ENCODE measurements at places on chromosomes 2 and 18.

DNA sequence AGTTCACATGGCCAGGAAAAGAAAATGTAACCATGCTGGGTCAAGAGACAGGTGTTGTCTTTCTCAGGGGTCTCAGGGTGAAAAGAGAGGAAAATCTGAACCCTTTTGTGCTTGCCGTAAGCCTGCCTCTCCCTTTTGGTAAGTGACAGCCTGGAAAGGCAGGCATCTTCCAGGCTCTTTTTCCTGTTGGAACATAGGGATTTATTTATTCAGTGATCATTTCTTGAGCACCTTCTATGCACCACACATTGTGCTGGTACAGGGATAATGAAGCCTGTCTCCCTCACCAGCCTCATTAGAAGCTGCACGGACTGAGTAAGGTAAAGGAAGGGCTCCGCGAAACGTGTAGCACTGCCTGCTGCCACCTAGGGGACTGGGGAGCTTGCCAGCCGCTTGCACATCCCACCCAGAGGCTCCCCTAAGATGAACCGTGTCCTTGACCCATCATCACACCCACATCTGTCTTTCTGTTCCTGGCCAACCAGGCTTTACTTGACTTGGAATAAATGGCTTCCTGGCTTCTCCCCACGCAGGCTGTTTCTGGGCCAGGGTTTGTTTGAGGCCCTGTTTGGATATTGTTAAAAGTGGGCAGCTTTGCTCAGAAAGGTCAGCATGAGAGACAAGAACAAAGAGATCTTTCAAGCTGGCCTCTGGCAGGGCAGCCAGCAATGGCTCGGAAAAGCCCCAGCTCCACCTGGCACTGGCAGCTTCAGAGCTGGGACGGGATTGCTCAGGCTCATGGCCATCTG lies 73.3 kb upstream of the MCFD2 start:
- ATAC-seq = no peak

DNA sequence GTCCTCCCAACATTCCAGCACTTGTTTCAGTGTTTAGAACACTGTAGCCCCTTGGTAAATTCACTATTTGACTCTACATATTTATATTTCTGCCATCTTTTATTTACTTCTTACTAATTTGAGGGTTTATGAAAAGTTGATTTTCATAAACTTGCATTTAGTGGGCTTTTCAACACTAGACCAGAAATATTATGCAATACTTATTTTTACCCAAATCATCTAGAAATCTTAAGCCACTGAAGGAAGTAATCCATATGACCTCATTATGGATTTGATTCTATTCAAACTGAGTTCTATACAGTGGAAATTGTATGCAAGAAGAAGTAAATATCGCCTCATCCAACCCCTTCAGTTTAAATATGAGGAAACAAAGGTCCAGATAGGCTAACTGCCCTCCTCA lies 92.6 kb upstream of the VRK2 start:
- no peak for ATAC-seq

DNA sequence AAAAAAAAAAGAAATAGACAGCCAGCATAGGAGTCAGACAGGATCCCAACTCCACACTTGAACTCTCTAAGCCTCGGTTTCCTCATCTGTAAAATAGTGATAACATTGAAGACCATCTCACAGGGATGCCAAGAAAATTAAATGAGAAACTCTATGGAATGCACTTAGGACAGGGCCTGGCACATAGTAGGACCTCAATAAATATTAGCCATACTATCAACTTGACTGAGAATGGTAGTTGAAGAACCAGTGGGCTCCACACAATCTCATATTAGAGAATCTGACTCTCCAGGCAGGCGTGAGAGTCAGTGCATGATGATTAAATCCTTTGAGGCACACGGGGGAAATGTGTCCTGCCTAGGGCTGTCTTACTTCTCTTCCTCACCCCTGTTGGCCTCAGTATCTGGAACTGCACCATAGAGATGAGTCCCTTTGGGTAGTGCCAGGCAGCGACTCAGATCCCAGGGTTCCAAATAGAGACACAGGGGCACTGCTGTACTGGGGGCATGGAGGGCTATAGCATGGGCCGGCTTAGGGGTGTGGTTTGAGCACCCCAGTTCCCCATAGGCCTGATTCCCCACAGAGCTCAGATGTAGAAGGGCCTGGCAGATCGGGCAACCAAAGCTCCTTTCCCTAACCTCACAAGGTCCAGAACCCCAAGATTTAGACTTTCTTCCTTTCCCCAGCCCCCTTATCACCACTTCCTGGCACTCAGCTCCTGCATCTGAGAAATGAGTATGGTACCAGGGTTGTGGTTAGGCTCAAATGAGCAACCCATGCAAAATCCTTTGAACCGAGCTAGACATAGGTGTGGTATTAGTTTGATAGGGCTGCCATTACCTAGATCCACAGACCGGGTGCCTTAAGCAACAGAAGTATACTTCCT lies 51.3 kb upstream of the CAB39 start:
- ATAC-seq = no peak

- ATAC-seq = no peak
Observed at GRCh38 chr2:22991844-22992243, 393.1 kb upstream of the KLHL29 start.

GRCh38 chr2:112811841-112812306 lies 24.7 kb downstream of the IL1B start:
- ATAC-seq = peak; percentile 31

GRCh38 chr2:239879423-239880084 lies 145.6 kb downstream of the NDUFA10 start:
- no peak for ATAC-seq

GRCh38 chr2:216974321-216975302 lies 114.7 kb upstream of the TNP1 start:
- no peak for ATAC-seq

- ATAC-seq = peak; percentile 74
Observed at GRCh38 chr2:25068217-25068616, 26.3 kb downstream of the EFR3B start.

DNA sequence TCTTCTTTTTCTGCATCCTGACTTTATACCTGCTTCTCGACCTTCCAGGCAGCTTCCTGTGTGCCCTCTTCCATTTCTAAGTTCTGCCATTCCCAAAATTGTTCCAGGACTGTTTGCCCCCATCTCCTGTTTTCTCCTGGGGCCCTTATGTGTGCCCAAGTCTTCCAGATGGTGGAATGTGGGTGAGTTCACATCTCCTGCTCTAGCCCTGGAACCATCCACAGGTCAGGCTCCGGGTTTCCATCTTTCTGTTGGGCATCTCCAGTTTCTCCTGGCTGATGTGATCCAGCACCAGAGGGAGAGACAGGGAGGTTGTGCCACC lies 25.8 kb downstream of the TOGARAM2 start:
- no peak for ATAC-seq

DNA sequence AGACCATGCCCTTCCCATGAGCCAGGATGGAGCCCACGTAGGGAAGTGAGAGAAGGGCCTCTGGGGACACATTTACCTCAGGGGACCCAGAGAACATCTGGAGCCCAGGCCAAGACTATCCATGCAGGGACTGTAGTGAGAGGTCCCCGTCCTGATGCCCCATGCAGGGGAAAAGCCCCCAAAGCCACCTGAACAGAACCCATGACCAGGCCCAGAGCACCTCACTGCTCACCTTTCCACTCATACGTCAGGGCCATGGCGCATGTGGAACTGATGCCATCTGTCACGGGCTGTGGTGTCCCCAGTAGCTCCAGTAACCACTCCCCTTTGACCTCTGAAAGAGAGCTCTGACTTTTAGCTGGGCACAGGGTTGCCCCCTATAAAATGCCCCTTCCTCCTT lies 106.5 kb upstream of the TEX51 start:
- ATAC-seq = no peak

GRCh38 chr18:77114415-77115191 lies 18.0 kb downstream of the MBP start:
- ATAC-seq = no peak

DNA sequence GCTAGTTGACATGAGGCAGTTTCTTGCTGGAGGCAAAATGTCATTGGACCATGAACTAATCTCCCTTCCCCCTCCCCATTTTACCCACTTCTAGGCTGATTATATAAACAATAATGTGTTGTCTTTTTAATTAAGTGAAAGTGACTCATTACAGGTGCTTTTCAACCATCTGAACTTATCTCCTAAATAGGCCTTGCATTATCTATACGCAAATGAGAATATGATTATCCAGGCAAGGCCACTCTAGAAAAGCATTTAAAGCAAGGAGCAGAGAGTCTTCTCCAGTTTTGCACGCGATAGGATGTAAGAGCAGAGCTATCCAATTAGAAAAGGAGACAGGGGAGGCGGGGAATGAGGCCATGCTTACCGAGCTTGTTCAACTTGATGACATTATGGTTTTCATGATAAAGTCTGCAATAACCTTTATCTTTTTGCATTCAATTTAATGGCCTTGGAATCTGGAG lies 286.1 kb upstream of the SIX3 start:
- no peak for ATAC-seq

DNA sequence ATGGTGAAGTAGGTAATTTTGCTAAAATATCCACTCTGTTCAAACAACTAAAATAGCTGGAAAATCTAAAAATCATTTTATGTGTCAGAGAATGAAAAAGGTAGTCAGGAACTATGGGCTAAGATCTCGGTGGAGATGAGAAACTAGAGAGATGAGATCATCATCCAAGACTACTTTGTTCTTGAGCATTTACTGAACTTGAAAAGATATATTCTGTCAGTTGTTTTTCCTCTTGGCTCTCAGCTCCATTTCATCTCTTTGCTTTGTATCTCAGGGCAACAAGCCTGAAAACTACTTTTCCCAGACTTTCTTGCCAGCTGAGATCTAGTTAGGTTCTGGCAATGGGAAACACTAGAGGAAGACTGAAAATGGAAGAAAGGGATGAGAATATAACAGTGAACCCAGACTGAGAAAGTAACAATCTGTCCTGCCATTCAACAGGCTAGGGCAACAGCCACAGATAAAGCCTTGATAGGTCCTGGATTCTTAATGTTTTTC lies 346.2 kb upstream of the MEX3C start:
- ATAC-seq = no peak

- no peak for ATAC-seq
Observed at GRCh38 chr2:118861731-118862130, 14.3 kb upstream of the EN1 start.

DNA sequence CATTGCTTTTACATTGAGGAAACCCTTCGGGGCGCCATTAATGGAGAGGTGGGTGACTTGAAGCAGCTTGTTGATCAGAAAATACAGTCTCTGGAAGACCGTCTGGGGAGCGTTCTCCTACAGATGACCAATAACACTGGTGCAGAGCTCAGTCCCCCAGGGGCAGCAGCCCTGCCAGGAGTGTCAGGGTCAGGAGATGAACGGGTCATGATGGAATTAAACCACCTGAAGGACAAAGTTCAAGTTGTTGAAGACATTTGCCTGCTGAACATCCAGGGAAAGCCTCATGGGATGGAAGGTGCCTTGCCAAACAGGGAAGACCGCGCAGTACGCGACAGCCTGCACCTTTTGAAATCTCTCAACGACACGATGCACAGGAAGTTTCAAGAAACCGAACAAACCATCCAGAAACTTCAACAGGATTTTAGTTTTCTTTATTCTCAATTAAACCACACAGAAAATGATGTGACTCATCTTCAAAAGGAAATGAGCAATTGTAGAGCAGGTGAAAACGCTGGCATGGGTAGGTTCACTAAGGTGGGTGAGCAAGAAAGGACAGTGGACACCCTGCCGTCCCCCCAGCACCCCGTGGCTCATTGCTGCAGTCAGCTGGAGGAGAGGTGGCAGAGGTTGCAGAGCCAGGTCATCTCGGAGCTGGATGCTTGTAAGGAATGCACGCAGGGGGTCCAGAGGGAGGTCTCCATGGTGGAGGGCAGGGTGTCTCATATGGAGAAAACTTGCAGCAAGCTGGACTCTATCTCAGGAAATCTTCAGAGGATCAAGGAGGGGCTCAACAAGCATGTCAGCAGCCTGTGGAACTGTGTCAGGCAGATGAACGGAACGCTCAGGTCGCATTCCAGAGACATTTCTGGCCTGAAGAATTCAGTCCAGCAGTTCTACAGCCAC lies 45.0 kb downstream of the EMILIN2 start:
- ATAC-seq = no peak

- no peak for ATAC-seq
Observed at GRCh38 chr2:228983700-228984099, 287.4 kb downstream of the PID1 start.

DNA sequence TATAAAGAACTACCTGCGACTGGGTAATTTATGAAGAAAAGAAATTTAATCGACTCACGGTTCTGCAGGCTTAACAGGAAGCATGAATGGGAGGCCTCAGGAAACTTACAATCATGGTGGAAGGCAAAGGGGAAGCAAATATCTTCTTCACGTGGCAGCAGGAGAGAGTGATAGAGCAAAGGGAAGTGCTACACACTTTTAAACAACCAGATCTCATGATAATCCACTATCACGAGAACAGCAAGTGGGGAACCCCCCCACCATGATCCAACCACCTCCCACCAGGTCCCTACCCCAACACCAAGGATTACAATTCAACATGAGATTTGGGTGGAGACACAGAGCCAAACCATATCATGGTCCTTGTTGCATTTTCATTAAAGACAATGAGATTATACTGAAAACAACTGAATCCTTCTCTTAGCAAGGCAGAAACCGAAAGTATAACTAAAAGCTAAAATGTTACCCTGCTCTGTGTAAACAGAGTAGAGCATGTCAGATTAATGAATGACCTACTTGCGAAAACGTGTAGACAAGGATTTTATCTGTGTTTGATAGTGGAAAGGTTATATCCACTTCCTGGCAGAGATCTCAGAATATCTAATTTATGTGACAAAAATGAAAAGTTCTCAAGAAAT lies 60.1 kb upstream of the RBBP8 start:
- no peak for ATAC-seq

DNA sequence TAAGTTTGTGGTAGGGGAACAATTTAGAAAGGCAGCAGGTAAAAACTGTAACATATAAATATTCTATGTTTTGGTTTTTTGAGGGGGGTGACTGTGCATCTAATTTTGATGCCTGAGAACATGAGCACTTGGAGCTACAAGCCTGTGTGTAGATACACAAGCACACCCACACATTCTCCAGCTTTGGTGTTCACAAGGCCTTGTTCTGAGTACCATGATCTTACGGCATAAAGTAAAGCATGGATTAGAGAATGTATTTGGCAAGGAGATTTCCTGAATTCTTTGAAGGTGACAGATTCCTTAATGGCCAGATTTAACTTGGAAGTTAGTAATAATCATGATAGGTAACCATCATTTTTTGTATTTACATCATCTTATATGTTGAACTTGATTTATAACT lies 42.7 kb downstream of the MAP3K20 start:
- no peak for ATAC-seq

GRCh38 chr2:75602724-75603342 lies 42.1 kb upstream of the EVA1A start:
- peak; percentile 62 for ATAC-seq

GRCh38 chr2:189519631-189520387 lies 60.8 kb downstream of the SLC40A1 start:
- no peak for ATAC-seq

GRCh38 chr2:101921319-101921952 lies 70.3 kb upstream of the IL1R2 start:
- ATAC-seq = no peak

DNA sequence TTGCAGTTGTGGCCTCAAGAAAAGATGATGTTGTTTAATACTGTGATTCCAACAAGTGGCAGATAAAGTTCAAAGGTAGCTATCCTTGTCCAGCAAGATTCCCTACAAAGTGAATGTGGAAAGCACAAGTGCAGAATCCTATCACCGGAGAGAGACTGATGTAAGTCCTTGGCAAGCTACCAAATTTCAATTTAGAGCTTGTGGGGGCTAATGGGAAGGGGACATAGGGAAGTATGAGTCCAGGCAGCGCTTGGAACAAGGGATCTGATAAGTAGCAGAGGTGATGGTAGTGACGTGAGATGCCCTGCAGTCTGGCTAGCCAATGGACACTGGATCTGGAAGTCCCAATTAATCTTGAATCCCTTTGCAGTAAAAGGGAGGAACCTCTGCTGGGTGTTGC lies 165.2 kb upstream of the DTNA start:
- no peak for ATAC-seq
